Astrocyte (in vitro differentiated cells and primary cell): ENCODE measurements at places on chromosomes 3 and 15.

DNA sequence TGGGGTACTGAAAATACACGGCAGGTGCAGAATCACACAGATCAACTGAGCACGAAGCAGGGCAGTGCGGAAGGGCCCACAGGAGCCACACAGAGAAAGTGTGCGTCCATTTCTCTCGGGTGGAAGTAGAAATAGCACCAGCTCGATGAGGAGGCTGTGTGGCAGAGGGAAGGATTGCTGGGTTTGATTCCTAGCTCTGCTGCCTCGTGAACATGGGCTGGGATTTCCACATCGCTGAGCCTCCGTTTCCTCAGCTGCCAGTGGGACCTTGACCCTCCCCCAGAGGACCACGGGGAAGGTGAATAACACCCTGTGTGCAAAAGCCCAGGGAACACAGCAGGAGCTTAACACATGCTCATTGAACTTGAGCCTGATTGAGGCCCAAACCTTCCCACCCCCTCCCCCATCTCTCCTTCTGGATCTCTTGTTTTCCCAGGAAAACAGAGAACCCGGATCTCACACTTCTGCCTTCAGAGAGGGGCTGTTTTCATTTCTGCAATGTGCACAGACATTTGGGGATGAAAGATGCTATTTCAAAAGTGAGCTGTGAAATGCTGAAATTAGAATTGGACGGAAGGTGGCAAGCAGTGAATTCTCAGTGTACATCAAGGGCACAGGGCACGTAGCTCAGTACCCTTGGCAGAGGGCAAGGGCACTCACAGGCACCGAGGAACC lies 38.4 kb downstream of the ABTB1 start:
- no peak for DNase-seq

DNA sequence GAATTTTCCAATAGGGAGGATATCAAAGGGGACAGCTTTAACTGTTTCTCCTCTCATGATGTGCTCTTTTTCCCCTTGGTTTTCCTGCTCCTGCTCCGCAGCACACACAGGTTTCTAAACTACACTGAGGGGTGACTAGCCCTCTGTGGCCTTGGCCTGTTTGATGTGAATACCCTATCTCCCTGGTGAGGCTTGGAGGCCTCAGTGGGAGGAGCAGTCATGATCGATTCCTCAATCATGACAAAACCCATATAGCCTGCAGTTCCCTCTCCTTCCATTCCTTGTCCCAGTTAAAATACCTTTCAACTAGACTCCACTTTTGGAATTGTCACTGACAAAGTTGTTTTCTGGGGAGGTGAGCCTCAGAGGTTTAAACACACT lies 24.0 kb upstream of the USP3 start:
- DNase-seq = no peak

GRCh38 chr3:60160111-60160821 lies 1091.0 kb downstream of the FHIT start:
- DNase-seq = no peak

DNA sequence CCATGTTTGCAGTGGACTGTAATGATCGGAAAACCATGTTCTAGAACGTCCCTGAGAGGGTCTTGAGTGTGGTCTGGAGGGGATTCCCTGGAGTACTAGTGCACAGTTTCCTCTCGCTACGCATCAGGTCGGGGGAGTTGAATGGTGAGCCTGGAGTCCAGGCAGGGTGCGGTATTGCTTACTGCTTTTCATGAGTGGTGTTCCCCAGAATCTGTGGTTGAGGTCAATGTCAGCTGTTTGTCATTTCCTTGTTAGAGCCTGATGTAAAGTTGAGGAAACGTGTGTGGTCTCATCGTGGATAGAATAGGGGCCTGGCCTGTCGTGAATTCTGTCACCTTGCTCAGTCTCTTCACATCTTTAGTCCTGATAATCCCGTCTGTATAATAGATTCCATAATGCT lies 328.2 kb upstream of the LRRFIP2 start:
- no peak for DNase-seq

GRCh38 chr15:59622289-59622688 lies 10.7 kb downstream of the GCNT3 start:
- DNase-seq = peak; percentile 18

DNA sequence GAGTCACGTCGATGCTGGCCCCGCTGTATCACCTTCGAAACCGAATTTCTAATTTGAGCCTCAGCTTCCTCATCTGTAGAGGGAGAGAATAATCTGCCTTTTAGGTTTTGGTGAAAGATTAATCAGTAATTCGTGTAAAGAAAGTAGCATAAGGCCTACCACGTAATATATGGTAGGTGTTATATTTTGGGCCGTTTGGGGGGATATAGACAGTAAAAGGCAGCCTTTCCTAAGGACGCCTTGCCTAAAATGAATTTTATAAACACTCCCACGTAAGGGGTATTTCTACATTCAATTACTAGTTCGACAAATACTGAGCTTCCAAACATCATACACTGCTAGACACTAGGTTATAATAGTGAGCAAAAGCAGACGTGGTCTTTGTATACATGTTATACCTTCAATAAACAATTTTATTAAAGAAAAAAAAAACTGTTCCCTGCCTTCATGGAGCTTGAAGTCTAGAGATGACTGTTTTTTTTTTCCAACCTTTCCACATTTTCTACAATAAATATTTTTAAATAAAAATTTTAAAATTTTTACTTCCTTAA lies 737 bp downstream of the JAGN1 start:
- DNase-seq = no peak

DNA sequence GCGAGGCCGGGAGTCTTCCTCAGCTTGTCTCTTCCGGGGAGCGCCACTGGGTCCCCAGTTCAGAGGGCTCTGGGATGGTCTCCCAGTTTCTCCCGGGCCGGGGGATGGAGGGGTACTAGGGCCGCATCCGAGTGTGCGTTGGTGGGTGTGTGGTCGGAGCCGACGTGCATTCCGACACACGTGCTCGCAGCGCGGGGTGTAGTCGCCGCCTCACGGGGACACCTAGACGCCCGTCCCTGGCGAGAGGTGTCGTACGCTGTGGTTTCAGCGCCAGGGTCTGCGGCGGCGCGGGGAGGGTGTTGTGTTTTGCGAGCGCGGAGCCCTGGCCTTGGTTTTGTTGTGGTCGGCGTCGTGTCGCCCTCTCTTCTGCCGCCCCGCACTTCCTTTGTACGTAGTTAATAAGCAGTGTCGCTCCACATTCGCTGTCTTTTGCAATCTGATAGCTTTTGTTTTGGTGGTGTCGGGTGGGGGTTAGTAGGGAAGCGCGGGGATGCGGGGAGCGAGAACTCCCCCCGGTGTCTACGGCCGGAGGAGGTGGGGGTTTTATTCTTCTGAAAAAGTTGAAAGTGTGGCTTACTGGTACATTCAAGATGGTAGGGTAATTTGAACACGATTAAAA lies 2.2 kb downstream of the IGF1R start:
- DNase-seq = peak; percentile 45

GRCh38 chr15:68676926-68677325 lies 98.1 kb downstream of the CORO2B start:
- DNase-seq = no peak
